Activated gamma-delta T cell treated with Interleukin-2 at 50 U/mL for 16 hours (primary cell): ENCODE measurements at places on chromosomes 3 and 15.
A peak's percentile ranks its signal among the peaks of the same experiment; 100 is the strongest.

- no peak for DNase-seq
Observed at GRCh38 chr3:197399486-197399885, 101.1 kb upstream of the DLG1 start.

- no peak for DNase-seq
Observed at GRCh38 chr3:12499474-12499873, 15.2 kb downstream of the TSEN2 start.

- no peak for DNase-seq
Observed at GRCh38 chr3:101509811-101510210, 3.2 kb downstream of the SENP7 start.

DNA sequence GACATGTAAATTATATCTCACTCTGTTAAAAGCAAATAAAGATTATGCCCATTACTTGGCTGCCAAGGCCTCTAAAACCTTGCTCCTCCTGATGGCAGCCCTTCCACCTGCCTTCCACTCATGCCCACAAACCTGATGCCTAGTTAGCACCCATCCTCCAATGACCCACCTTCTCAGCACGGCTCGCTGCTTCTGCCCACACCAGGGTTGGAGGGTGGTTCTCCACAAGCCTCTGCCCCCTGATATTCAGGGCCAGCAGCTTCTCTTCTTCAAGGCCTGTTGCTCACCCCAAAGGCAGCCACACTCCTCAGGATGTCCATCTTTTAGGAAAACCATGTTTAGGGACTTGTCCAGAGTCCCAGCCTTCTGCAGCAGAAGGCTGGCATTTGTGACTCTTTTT is 263.4 kb upstream of the TLE3 start:
- no peak for DNase-seq

DNA sequence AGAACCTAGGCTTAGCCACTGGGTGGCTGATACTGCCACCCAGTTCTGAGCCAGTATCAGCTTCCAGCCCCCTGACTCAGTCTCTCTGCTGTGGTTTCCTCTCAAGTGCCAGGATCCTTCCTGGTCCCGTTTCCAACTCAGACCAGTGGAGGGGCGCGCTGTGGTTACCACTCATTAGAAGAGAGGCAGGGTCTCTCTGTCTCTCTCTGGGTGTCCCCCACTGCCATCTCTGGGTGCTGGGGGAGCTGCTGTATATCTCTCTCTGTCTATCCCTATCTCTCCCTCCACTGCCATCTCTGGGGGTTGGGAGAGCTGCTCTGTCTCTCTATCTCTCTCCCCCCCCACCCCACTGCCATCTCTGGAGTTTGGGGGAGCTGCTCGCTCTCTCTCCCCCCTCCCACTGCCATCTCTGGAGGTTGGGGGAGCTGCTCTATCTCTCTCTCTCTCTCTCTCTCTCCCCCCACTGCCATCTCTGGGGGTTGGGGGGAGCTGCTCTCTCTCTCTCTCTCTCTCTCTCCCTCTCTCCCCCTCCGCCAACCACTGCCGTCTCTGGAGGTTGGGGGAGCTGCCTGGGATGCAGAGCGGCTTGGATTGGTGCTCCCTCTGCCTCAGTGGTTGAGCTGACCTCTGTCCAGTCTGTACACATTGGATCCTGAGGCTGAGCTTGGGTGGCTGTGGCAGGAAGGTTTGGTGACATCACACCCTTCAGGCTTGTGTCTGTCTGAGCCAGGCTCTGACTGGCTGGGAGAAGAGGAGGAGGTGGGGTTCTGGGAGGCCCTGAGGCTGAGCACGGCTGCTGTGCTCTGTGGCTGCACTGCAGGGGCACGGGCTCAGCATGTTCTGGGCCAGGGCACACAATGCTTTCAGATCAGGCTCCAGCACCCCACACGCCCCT is 98.9 kb downstream of the APBA2 start:
- peak; percentile 28 for DNase-seq

- no peak for DNase-seq
Observed at GRCh38 chr15:45586601-45587094, 531 bp upstream of the BLOC1S6 start.

DNA sequence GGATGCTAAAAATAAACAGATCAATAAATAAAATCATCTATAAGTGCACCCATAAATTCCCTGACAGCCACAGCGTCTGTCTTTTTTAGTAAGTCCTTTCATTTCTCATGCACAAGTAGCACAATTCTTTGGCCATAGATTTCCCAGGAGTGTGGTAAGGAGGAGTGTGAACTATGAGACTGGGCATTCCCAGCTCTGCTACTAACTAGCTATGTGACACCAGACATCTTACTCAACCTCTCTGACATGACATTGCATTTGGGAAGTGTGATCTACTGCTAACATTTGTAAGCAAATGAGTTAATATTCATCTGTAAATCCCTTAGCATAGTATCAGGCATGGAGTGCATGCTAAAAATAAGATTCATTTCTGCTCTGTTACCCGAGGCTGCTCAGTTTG is 301.7 kb downstream of the NTRK3 start:
- DNase-seq = no peak

GRCh38 chr3:96779810-96780209 is 34.6 kb upstream of the EPHA6 start:
- no peak for DNase-seq

DNA sequence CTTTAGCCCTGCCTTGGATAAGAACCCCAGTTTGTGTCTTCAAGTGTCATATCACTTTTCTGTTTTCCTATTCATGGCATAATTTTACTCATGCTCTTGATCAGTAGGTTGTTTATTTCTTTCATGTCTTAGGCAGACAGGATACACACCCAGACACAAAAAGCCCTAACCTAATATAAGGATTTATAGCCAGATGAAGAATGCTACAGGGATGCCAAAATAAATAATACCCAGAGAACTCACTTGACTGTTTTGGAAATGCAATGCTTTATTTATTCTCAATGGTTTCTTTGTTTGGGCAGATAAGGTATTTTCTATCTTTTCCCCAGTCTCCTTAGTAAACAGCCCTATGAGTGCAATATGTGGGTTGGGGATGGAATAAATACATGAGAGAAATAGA is 424.0 kb upstream of the PDZRN3 start:
- DNase-seq = no peak

DNA sequence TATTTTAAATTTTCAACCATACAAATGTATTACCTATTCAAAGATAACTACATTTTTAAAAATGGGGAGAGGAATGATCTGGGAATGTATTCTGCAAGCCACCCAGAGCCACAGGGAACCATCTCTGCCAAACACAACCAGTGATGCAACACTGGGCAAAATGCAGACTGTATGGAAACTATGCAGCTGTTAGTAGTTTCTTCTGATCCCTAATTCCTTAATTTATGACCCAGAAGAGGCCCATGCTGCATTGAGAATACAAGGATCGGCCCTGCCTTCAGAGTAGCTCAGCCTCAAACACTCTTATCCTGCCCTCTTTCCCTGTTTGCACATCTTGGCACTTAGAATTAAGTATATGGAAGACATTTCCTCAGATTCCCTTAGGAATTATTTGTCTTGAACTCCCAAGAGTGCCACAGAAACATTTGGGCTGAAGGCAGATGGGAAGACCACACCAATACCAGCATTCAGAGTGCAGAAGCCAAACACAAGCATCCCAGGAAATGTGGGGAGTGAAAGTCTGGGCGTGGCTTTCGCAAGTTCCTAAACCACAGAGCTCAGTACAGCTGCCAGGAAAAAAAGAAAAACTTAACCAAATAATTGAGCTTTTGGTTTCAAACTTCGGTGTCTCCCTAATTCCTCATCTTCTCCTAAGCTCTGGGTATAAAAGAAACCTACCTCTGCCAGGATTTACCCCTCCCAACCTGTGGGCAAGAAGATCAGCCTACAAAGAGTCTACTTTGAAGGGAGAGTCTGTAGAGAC is 5.3 kb downstream of the SNUPN start:
- no peak for DNase-seq

- DNase-seq = no peak
Observed at GRCh38 chr3:43268636-43269035, 17.7 kb upstream of the SNRK start.

GRCh38 chr15:50607129-50607528 is 60.7 kb upstream of the USP50 start:
- DNase-seq = no peak

DNA sequence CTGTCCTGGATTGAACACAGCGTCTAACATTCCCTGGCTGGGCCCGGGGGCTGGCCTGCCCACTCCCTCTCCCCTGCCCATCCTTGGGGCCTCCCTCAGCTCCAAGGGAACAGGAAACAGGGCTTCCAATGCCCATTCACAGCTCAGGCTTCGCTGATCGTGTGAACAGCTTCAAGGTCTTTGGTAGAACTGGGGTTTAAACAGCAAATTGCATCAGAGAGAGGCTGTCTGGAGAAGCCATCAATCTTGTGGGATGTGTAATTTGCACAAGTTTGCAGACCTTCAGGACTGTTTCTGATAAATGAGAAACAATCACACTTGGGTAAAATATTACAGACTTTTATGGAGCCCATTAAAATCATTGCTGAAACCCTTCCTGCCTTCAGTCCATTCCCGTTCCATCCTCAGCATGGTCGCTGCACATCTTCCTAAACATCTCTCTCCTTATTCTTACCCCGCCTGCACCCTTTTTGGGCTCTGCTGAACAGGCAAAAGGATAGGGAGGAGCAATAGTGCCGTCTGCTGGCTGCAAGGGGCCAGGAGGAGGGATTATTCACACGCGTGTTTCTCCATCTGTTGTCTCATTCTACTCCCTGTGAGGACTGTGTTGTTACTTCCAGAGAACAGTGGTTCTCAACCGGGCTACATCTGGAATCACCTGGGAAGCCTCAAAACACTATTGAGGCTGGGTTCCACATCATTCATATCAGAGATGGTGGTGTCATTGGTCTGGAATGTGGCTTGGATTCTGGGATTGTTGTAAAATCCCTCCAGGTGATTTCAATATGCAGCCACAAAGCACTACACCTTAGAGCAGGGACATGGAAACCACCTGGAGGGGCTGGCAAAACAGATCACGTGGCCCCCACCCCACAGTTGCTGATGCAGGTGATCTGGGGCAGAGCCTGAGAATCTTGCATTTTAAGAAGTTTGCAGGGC is 116.3 kb downstream of the CLSTN2 start:
- DNase-seq = no peak

DNA sequence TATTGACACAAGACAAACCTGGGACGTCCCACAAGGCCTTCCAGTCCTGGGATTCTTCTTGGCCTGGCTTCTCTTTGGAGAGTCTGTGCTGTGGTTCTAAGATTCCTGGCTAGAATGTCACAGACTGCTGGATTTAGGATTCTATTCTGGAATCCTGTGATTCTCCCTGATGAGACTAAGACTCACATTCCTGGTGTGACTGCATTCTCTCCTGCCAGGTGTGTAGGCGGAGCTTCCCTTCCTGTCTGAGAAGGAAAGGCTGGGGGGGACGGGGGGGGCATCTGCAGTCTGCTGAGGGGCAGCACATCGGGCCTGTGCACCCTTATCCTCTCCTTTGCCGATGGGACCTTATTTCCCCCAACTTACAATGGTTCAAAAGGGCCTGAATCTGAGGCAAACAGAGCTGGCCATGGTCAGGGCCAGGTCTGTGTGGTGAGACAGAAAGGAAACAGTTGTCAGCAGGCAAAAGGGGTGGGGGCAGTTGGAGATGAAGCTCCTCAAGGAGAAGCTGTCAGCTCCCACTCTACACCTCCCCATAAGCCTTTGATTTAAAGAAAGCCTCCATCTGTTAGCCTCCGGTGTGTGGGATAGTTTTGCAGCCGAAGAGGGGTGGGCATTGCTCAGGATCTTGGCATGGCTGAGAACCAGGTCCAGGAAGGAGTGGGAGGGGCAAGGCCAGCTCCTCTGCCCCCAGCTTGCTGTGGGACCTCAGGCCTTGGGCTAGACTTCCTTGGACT is 30.9 kb downstream of the VIPR1 start:
- no peak for DNase-seq

DNA sequence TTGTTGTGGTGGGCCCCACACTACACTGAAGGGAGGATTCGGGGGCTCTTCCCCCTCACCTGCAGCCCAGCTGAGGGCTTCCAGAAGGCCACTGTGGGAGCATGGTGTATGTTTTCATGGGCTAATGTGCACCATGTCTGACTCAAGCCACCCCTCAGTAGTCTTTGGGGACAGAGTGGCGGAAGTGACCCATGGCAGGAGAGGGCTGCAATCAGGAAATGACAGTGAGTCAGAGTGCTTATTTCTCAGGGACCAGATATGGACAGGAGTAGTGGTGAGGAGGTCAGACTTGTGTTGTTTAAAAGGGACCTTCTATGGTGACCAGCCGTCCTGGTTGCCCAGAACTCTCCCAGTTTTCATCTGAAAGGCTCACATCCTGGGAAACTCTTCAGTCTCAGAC is 32.8 kb upstream of the SLC9A9 start:
- DNase-seq = no peak

- DNase-seq = no peak
Observed at GRCh38 chr15:57281321-57281720, 95.0 kb upstream of the CGNL1 start.

DNA sequence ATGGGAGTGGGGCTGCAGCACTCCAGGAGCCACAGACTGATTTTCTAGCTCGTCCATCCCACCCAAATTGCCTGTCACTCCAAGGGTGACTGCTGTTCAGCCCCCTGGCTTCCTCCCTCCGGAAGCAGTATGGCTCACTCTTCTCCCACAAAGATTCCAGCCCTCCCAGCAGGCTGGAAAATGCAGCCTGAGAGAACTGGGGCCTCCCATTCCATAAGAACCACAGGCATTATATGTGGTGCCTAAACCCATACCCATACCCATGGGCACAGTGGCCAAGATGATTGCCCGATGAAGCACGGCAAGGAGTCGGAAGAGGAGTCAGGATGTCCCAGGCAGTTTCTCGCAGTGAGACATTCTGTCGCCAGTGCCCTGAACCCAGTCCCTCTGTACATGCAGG is 6.0 kb upstream of the VILL start:
- DNase-seq = no peak
